ENCODE measurements at places on chromosomes 11 and 22. TPM values are rescaled to one million over a fixed set of nuclear protein-coding genes. Genes with fewer than 3 reads are reported as not detected.
A peak's percentile ranks its signal among the peaks of the same experiment; 100 is the strongest.

GRCh38 chr11:71286701-71287643, 34.6 kb upstream of the SHANK2 start:
- peak; percentile 43 for DNase-seq

GRCh38 chr11:17563961-17564686, 17.1 kb downstream of the OTOG start:
- DNase-seq, result peak; percentile 41

GRCh38 chr11:95245038-95245437, 14.0 kb upstream of the SESN3 start:
- DNase-seq, result no peak

DNA sequence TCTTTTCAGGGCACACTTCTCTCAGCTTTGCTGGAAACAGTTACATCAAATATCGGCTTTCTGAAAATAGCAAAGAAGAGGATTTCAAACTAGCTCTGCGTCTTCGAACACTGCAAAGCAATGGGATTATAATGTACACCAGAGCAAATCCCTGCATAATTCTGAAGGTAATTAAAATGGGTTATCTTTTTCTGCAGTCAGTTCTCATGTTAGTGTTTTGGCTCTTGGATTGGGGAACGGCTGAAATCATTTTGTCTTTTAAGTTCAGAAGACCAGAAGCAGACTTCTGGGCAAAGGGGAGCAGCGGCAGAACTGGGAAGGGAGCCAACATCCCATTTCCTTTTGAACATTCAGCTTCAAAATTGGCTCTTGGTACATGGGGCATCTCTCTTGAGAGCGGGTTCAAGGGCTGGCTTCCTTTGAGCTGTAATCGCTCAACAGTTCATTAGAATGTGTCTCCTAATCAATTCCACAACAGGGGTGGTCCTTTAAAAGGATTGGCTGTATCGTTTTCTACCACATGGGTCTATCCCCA, 110.2 kb upstream of the MTNR1B start:
- DNase-seq, result no peak

DNA sequence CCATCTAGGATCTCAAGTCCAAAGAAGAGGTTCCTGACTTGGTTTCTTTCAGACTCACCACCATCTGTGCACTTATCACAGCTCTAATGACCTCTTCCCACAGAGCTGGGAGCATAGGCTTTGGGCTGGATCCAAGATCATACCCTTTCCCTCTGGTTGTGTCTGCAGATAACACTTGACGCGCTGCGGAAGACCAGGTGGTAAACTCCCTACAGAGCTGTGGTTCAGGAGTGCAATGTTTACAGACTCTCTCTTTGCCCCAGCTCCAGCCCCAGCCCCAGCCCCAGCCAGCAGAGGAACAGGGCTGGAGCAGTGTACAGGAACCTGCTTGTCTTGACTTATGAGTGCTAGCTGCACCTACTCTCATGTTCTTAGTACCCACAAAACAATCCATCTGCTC, 274.4 kb upstream of the SYN3 start:
- DNase-seq, result no peak

- DNase-seq, result no peak
Observed at GRCh38 chr11:130428316-130429119, at the start of gene ADAMTS8. TSS of gene ADAMTS8 (minus strand) at chr11:130428609. CDS start at chr11:130428286, 323 bp downstream.

DNA sequence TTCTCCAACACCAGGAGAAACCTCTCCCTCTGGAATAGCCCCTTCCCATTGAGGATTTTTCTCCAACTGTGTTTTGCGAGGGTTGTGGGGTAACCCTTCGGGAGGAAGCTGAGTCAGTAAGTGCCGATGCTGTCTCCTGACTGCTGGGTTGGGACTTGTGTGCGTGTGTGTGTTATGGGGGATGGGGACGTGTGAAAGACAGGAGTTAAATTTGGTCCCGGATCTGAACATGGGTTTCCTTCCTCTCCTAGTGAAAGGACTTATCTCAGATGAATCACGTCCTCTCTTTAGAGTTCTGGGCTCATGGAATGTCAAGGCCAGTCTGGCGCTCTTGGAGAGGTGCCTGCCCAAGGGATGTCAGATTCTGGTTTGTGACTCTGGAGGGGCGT, 33.3 kb downstream of the KIAA1671 start:
- no peak for DNase-seq

DNA sequence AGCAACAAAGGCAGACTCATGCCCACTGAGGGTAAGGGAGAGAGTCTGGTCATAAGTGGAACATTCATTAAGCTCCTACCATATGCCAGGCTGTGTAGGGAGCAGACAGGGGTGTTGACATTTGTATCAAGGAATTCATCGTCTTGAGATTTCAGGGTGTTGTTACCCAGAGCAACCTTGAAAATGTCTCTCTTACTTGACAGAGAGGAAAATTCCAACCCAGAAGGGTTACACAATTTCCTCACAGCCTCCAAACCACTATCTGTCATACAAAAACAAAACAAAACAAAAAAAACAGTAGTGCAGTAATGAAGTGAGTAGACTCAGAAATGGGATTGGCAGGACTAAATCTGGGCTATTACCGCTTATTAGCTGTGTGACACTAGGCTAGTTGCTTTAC, 113.2 kb downstream of the MIAT start:
- DNase-seq, result no peak

DNA sequence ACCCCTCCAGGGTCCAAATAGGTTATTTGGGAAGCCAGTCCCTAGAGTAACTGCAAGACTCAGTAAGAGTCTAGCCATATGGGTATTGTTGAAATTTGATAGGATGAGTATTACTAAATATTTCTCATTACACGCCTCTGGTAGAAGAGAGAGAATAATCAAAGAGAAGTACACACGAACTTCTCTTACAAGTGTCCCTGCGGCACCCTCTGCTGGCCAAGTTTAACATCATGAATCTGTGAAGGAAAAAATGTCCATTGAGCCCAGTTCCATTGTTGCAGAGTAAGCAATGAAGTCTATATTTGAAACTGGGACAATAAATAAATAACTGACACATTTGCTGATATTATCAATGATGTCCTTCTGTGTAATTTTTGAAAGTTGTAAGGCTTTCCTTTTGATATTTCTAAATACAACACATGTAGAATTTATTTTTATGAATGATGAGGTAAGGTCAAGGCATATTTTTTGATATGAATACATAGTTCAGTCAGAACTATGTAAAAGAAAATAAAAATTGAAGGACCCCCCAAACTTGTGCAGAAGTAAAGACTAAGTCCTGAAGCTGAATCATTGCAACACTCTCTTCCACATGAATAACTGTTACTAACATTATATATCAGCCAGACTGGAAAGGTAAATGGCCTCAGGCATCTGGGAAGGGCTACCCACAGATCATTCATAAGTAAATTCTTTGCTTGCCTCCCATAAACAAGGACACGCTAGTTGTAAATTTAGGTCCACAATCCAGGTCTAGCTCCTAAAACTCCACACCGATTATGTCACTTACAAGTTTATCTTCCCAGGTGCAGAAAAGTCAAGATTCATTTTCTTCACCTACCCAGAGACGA, 10.0 kb downstream of the OR51L1 start:
- no peak for DNase-seq

DNA sequence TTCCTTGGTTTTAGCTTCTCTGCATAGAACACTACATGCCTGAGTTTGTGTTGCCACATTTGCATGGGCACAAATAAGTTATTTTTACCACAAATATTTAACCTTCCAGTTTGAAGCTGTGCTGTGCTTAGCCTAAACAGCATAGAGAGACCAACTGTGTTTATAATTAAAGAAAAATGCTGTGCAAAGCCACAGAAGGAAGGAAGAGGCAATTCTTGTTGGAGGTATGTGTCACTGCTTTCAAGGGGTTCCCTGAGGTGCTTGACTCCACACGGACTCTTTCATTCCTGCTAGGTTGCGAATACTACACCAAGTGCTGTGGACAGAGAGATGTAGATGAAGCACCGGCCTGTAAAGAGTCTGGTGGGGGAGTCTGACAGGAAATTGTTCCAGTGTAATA, 47.6 kb upstream of the OLFML1 start:
- no peak for DNase-seq

DNA sequence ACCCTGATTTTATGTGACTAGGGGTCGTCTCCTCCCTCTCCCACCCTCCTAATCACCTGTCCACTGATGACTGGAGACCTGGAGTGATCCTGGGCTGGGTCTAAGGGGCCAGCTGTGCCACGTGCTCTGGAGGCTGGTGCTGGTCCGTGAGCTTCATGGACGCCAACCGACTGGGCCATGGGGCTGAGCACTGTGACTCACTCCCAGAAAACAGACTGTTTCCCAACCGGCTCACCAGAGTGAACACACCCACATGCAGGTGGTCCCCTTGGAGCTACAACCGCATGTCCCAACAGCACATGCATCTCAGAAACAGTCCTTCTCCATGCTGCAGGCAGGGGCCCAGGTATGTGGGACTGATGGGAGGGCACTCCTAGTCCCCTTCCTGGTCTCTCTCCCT, 14.0 kb upstream of the LMO1 start:
- peak; percentile 67 for DNase-seq

- DNase-seq, result no peak
Observed at GRCh38 chr11:122863704-122864326, 18.7 kb upstream of the JHY start.

The RBM14 gene
- total RNA-seq, result 35.2 TPM

The SCGB1C1 gene
- not detected for total RNA-seq

All from cardiac septum (tissue), 1 donor.